NCI-H1092 treated with DMSO at 0.1 percent for 48 hours (cell line): ENCODE measurements at places on chromosomes 3 and 15.

DNA sequence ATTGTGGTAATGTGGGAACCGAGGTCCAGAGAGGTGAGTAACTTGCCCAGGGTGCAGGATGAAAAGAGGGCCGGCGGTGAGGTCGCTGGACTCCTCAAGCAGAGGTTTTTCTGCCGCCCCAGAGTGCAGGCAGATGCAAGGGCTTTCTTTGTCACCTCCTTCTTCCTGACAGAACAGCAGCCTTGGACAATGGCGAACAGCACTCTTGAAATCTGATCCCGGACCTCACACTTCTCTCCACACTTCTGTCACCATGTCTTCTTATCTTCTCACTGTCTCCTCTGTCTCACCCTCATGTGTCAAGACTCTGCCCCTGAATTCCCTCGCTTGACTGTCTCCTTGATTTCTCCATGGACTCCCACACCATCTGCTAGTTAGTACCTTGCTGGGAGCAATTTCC, 15.4 kb upstream of the VPS8 start:
- no peak for DNase-seq

GRCh38 chr15:58443308-58443707, 11.5 kb downstream of the LIPC start:
- no peak for DNase-seq

- DNase-seq = no peak
Observed at GRCh38 chr3:195556390-195556789, 13.3 kb upstream of the PPP1R2 start.

GRCh38 chr15:71282076-71282475, 166.8 kb downstream of the THSD4 start:
- no peak for DNase-seq

DNA sequence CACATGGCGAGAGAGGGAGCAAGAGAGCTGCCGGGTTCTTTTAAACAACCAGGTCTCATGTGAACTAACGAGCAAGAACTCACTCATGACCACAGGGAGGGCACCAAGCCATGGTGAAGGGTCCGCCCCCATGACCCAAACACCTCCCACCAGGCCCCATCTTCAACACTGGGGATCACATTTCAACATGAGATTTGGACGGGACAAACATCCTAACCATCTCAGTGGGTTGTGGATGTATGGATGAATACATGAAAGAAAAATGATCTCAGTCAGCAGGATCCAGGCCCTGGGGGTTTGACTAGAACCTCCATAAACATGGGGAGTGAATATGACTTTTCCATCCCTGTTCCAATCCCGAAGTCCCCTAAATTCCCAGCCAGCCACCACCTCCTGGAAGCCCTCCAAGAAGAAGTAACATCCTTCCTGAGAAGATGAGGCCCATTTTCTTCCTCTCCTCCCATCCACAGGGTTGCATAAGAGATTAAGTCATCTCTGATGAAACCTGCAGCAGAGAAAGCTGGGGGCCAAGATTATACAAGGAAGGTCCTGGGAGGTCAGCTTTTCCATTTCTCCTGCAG, 9.5 kb downstream of the CAV3 start:
- DNase-seq = no peak

GRCh38 chr15:75544359-75544758, 34.8 kb downstream of the PTPN9 start:
- DNase-seq = no peak

- DNase-seq = no peak
Observed at GRCh38 chr15:100114571-100114970, 227.2 kb downstream of the ADAMTS17 start.

GRCh38 chr3:11273891-11274291, 1.7 kb downstream of the ATG7 start:
- no peak for DNase-seq

- DNase-seq = no peak
Observed at GRCh38 chr15:96066852-96067495, 263.5 kb upstream of the NR2F2 start.

DNA sequence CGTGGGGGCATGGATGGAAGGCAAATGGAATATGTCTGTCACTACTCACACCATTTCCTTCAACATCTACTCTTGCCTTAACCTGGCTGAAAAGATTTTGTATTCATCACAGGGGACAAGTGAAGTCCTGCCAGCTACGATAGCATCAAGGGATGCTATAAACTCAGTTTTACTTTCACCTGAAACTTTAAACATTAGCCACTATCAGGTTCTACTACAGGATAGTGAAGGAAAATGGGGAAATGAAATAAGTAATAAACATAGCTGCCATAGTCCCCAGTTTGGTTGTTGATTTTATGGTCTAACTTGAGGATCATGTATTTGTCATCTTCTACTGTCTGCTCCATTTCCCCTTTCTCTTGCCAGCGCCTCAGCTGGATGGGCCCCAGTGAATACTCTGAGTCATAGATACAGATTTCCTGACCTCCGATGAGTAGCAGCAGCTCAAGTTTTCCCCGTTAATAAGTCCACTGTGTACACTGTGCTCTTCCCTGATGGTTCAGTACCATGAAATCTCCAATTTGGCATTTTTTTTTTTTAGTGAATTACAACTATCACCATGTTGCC, 338.2 kb upstream of the SLCO3A1 start:
- no peak for DNase-seq

DNA sequence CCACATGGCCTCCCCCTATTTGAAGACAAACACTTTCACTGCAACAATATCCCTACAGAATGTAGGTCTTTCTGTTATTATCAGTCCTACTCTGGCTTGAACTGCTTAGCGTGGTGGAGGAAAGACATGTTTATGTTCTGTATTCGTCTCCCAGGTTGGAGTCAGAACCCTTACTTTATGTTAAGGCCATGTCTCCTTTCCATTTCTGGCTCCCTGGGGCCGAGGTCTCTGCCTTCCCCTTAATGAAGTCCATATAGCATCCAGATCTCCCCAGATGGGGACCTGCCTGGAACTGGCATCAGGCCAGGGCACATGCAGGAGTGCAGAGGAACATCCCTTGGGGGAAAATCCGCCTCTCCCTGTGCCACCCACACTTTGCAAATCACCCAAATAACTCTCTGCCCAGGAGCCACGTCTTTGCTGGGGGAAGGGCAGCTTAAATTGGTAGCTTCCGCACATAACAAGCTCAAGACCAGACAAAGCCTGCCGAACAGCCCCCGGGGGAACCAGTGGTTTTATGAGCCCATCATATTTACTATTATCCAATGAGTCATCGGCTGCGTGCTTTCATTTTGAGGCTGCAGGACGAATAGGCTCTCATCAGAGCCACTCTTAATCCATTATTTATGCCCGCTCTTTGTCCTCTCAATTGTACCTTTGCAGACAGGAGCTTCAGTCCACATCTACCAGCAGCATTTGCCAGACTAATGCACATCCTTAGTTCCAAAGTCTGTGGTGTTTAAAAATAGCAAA, 237.0 kb downstream of the UACA start:
- DNase-seq = peak; percentile 96

DNA sequence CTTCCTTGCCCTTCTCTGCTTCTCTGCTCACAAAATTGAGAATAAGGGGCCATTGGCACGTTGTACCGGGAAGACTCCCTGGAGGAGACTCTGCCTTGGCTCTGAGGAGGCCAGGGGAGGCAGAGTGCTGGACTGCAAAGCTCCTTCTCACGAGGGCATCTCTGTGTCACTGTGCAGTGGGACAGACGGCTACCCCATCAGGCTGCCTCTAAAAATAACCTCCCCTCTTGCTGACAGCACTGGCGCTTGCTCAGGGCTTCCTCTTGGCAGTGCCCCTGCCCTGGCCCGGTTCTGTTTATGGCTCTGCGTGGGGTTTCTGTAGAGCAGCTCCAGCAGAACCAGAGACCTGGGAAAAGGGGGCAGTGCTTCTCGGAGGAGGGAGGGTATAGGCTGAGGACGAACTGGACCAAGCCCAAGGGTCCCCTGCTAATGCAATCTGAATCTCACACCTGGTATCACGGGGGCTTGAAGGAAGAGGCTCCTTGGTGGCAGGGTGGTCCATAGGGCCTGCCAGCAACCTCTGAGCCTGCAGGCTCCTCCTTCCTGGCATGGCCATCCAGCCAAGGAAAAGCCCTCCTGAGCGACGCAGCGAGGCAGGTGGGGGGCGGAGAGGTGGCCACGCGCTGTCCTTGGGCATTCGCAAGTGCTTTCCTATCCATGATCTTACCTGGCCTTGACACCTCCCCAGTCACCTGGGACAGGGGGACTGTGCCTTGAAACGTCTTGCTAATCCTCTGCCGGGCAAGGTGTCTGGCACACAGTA, 63.3 kb upstream of the TLE3 start:
- no peak for DNase-seq
